Temporal lobe (tissue), 4 donors: ENCODE measurements at places on chromosomes 3 and 15. TPM values are rescaled to one million over a fixed set of nuclear protein-coding genes. Genes with fewer than 3 reads are reported as not detected.

The ZPLD1 gene
- under 0.01 TPM for total RNA-seq

The TOP2B gene
- 414 TPM for total RNA-seq

The DUOXA2 gene
- total RNA-seq = not detected

The AP3B2 gene
- total RNA-seq = 45.7 TPM

The ZFYVE19 gene
- total RNA-seq = 14.5 TPM

The ECE2 gene
- 2.7 TPM for total RNA-seq

The HRG gene
- total RNA-seq = not detected

The SPATA12 gene
- not detected for total RNA-seq

The CYP19A1 gene
- total RNA-seq = 0.25 TPM

The RNU6-1 gene
- not detected for total RNA-seq

The ADPRH gene
- total RNA-seq = 0.74 TPM

The TLR9 gene
- not detected for total RNA-seq

The HHLA2 gene
- total RNA-seq = not detected

The STX19 gene
- not detected for total RNA-seq

The LRRK1 gene
- 0.98 TPM for total RNA-seq

The CCR8 gene
- total RNA-seq = not detected

The IQCF5 gene
- not detected for total RNA-seq

The CPN2 gene
- total RNA-seq = not detected

The VPS8 gene
- 127 TPM for total RNA-seq

The DOCK3 gene
- 49.9 TPM for total RNA-seq

The SLC51A gene
- total RNA-seq = 0.49 TPM

The CLDN11 gene
- total RNA-seq = 14.5 TPM

The CIDEC gene
- total RNA-seq = not detected

The PLIN1 gene
- under 0.01 TPM for total RNA-seq

The FAM3D gene
- total RNA-seq = not detected

The SAMD7 gene
- not detected for total RNA-seq

The SLC24A5 gene
- not detected for total RNA-seq
